Activated CD8-positive, alpha-beta memory T cell treated with anti-CD3 and anti-CD28 coated beads for 24 hours (primary cell): ENCODE measurements at places on chromosomes 16 and 17.

DNA sequence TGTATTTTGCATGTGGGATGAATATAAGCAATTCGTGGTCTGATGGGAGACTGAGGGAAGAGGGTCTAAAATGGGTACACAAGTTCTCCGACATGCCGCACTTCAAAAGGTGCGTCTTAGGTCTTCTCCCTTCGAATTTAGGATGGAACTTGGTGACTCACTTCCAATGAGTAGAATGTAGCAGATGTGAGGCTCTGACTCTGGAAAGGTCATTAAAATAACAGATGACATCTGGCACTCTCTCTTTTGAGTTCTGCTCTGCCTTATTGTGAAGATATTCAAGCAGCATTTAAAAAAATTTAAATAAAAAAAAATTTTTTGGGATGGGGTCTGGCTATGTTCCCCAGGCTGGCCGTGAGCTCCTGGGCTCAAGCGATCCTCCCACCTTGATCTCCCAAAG is 92.7 kb downstream of the TMEM100 start:
- DNase-seq, result no peak

DNA sequence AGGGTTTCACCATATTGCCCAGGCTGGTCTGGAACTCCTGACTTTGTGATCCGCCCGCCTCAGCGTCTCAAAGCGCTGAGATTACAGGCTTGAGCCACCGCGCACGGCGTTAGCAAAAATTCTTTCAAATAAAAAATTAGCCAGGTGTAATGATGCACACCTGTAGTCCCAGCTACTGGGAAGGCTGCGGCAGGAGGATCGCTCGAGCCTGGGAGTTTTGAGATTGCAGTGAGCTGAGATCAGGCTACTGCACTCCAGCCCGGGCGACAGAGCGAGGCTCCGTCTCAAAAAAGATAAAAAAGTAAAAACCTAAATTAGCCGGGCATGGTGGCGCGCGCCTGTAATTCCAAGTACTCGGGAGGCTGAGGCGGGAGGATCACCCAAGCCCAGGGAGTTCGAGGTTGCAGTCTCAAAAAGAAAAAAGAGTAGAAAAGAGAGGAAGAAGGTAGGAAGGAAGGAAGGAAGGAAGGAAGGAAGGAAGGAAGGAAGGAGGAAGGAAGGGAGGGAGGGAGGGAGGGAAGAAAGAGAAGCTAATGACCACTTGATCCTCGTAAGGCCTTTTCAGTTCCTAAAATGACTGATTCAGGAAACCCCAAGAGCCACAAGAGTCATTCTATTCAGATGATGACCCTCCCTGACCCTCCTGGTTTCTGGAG is 59.2 kb downstream of the SRL start:
- no peak for DNase-seq

DNA sequence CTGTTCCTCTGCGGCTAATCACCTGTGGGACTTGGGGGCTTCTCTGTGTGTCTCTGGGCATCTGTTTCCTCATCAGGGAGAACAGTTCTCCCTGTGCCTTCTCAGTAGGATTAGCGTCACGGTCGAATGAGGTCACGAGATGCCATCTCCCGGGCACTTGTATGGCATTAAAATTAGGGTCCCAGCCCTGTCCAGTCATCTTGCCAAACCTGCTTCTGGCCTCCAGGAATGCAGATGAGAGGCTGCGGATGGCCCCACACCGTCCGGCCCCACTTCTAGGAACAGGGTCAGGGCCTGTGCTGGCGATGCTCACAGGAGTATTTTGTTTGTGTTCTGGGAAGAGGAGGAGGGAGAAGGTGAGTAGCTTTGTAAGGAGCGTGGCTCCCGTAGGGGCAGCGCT is 58.5 kb downstream of the OR1D5 start:
- no peak for DNase-seq

- no peak for DNase-seq
Observed at GRCh38 chr17:61284746-61285145, 114.9 kb upstream of the TBX2 start.

DNA sequence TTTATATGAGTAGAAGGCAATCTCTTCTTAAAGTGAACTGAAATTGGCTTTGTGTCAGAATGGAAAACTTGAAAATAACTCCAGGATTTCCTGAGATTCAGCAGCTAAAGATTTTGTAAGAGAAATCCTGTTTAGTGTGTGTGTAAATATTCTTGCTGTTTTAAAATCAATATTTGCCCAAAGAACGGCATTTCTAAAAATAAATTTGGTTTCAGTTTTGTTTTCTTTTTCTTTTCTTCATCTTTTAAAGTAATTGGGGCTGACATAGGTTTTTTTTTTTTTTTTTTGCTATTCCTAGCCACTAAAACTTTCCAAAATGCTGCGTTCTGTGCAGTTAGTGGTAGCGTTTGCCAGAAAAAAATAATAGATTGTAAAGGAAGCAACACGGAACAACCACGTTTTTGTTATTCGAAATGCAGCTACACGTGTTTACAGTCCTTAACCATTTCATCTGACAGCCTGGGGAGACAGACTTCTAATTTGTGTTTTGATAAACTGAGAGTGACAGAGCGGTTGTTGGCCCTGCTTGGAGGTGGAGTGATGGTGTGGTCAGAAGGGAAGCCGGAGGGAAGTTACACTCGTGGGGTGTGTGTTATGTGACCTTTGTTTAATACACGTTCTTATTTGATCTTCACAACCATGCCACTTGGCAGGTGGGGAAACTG is 21.6 kb upstream of the SMPD3 start:
- DNase-seq, result no peak

- no peak for DNase-seq
Observed at GRCh38 chr17:8630227-8630801, at the start of gene MYH10. Gene MYH10, minus strand, starts transcription at chr17:8630725. Its CDS starts 7,479 bp downstream, at chr17:8623246.

DNA sequence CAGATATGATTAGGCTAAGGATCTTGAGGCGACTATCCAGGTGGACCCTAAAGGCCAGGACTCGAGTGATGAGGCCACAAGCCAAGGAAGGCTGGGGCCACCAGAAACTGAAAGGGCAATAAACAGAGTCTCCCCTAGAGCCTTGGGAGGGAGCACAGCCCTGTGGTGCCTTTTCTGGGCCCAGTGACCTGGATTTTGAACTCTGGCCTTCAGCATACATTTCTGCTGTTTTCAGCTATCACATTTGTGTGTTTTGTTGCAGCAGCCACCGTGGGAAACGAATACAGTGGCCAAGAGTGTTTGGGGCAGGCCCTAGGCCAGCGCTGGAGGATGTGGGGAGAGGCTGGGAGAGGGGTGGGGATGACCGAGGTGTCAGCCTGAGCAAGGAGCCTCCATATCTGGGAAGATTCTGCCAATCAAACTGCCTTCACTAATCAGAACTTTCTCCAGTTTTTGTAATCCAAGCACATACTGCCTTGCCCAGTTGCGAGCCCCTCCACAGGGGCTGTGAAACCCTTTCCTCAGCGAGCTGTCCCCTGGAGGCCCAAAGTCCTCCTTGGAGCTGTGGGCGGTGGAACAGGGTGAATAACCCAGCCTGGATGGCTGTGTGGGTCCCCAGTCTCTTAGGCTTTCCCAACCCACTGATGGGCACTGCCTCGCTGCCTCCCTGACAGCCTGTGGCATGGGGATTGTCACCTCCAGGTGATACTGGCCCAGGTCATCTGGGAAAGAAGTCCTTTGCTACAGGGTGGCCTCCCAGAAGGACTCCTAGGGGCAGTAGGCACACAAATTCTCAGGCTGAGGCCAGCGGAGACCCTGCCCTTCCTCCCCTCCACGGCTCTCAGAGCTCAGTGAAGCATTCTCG is 16.8 kb downstream of the B9D1 start:
- no peak for DNase-seq

DNA sequence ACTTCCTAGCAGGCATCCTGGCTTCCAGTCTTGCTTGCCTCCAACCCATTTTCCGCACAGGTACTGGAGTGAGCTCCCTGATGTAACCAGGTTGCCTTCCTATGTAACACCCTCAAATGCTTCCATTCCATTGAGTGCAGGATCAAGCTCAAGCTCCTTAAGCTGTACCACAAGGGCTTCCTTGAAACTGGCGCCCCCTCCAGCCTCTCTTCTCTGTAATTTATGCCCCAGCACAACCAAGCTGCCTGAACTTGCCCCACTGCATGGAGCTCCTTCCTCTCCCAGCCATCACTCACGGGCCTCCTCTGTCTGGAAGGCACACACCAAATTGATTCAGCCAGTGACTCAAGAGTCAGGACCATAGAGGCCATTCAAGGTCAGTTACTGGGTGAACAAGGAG is 234.8 kb upstream of the RPL38 start:
- DNase-seq, result no peak

DNA sequence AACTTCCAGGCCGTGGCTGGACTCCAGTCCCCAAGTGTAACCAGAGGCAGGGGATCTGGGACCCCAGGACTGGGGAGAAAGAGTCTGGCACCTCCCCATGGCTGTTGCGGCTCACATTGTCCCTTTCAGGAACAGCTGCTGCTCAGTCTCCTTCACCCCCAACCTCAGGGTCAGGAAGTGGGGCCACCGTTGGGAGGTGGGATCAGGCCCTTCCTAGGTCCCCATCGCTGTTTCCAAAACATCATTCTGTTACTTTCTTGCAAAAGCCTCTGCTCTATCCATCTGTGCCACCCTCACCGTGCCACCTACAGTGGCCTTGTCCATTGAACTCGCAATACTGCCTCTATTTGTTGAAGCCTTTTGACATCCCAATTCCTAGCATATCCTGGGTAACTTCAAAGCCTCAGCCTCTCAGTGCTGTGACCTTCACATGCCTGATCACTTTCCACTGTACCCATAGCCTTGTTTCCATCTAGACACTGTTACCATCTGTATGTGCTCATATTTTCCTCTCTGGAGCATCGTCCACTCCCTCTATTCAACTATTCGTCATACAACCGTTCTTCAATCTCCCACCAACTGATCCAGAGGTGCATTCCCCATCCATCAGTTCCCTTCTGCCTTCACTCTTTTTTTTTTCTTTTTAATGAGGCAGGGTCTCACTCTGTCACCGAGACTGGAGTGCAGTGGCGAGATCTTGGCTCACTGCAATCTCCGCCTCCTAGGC is 15.0 kb upstream of the SRCIN1 start:
- no peak for DNase-seq

DNA sequence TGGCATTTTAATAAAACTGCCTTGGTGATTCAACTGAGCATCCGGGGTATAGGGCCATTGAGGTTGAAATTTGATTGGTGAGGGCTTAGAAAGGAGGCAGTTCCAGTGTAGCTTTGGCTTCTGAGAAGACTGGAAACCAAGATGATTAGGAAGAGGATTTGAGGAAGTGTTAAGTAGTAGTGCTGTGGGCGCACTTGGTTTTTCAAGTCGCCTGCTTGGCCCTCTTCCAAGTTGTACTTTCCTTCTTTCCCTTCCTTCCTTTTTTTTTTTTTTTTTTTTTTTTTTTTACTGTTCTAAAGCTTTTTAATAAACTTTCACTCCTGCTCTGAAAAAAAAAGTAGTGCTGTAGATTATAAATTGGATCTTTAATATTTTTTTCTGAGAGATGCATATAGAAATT is 320.5 kb downstream of the UTP18 start:
- DNase-seq, result no peak

GRCh38 chr16:89199241-89200123 is 855 bp downstream of the SLC22A31 start:
- DNase-seq, result no peak

DNA sequence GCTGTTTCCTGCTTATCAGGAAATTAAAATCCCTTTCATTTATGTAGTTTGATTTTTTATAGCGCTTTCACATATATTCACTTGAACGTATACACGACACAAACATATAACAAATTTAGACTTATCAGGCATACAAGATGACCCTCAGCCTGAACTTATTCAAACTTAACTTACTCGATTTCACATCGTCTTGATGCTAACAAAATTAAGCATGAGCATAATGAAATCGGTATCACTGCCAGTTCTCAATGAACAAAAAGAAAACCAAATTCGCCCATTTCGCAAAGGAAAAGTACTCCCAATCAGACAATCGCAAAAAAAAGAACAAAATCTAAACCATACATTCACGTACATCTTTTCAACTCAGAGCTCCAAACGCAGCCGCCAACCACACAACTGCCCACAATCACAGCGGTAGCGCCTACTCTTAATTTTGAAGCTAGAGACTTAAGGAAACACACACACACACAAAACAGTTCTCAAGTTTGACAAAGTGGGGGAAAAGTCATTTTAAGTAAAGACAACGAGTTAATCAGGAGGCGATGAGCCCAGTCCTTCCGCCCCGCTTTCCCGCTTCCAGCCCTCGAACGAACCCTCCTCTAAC is 1.1 kb downstream of the GJC1 start:
- DNase-seq, result no peak

GRCh38 chr17:77167472-77168306 is 26.9 kb downstream of the SEC14L1 start:
- no peak for DNase-seq

GRCh38 chr16:55146966-55147365 is 177.0 kb upstream of the IRX6 start:
- DNase-seq, result no peak

GRCh38 chr17:66446419-66446818 is 144.0 kb downstream of the PRKCA start:
- DNase-seq, result no peak

DNA sequence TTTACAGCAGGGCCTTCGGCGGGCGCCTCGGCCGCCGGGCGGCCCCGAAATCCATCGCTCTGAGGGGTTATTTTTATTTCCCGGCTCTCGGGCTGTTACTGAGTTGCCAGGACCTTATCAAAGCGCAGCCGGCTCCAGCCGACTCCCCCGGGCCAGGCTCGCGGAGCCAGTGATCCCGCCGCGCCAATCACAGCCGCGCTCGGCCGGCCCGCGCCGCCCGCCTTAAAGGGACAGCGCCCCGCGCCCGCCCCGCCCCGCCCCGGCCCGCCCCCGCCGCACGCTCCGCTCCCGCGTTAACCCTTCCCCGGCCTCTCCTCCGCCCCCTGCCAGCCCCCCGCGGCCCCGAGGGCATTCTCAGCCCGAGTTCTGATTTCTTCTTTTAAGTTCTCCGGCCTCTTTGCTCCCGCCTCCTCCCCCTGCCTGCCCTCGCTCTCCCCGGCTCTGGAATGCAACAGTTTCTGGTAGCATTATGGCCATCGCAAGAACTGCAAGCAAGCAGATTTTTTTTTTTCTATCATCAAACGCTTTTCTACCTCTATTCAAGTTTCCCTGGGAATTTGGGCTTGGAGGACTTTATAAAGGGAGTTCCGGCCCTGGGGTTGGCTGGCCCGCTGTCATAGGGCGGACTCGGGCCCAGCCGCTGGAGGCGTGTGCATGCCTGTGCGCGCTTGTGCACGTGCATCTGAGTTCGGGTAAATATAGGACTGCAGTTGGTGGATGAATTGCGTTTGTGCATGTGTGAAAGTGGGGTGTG is at the start of gene AXIN2:
TSS of gene AXIN2 (minus strand) at position 197 of the 754 bp plus-strand sequence. CDS start 3,028 bp downstream, outside the sequence.
- DNase-seq, result peak; percentile 89

- no peak for DNase-seq
Observed at GRCh38 chr16:27398894-27399853, 2.8 kb upstream of the IL21R start.

- no peak for DNase-seq
Observed at GRCh38 chr16:48201515-48202201, 42.4 kb upstream of the LONP2 start.

- DNase-seq, result no peak
Observed at GRCh38 chr17:28039251-28039650, 3.2 kb upstream of the NLK start.
